Epithelial cell of proximal tubule (primary cell): ENCODE measurements at places on chromosomes 7 and 10.

GRCh38 chr7:128841171-128841690 lies 11.0 kb downstream of the FLNC start:
- DNase-seq = no peak

DNA sequence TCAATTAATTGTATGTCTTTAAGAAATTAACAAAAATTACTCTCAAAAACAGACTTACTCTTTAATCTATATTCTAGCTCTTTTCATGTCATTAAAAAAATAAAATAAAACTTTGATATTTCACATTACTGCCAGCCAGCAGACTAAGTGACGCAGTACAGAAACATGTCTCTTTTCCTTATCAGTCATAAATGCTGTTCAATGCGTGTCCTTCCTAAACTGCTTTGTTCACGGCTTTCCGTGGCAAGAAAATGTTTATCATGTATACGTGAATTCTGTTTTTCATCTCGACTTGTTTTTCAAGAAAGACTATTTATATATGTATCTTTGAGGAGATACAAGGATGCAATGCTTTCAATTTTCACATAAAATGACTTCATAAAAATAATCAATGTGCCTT lies 182.4 kb downstream of the DOCK4 start:
- DNase-seq = no peak

DNA sequence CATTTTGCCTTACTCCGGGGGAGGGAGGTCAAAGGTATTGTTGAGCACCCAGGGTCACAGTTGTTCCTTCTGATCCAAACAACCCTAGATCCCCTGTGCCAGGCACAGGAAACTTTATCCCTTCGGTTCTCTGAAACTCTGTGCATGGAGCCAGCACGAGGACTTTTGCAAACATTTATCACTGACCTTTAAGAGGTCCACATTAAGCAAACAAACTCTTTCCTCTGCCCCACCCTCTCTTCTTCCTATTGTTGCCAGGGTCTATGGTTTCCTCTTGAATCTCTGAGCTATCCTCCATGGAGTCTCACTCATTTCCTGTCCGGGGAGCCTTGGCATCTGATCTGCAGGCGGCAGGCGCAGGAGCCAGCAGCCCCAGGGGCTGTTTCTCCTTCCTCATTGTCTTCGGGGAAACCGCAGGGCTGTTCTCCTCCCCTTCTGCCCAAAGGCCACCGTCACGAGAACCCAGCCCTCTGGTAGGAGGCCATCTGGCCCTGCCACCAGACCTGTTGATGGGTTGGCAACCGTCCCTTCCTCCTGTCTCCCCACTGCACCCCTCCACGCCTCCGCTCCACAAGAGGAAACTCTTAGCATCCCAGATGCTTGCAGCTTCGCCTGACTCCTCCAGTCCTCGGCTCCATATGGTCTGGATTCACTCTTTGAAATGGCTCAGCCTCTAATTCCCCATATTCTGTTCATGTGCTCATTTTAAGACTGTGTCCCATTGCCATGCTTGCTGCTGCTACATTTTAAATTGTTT lies 327.3 kb upstream of the NRP1 start:
- DNase-seq = no peak

GRCh38 chr10:3467052-3467951 lies 294.7 kb upstream of the PITRM1 start:
- DNase-seq = peak; percentile 100

GRCh38 chr7:74657692-74658177 lies at the start of gene GTF2I:
GTF2I (plus strand) TSS chr7:74657718; CDS start chr7:74689129, 31,411 bp downstream.
- no peak for DNase-seq

GRCh38 chr10:126171555-126171954 lies 216.7 kb downstream of the ADAM12 start:
- no peak for DNase-seq

DNA sequence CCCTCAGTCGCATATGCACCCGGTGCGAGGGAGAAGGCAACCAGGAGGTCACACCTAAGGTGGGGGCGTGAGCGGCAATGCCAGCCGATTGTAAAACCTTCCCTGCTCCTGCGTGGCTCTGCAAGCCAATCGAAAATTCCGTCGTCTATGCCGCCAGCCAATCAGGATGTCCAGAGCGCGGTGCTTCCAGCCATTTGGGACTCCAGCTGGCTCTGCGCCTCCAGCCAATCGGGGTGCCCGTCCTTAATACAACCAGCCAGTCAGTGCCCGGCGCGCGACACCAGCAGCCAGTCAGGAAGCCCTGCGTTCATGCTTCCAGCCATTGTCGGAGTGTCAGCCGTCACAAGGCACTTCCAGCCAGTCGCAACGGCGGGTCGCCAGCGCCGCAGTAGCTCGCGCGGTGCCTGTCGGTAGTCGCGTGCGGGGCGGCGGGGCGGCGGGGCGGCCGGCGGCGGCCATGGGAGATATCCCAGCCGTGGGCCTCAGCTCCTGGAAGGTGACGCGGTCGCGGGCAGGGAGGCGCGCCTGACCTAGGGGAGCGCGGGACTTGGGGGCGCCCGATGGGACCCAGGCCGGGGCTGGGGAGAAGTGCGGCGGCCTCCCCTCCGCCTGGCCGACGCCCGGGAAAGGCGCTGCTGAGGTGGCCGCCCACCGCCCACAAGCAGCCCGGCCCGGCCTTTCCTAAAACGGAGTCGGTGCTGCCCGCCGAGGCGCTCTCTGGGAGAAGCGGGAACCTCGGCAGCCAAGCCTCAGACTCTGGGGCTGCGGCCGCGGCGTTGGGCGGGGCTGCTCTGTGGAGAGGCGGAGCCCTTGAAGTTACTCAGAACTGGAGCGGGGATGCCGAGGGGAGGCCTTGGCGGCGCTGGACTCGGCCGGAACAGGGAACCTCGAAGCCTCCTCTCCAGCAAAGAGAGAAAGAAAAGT lies at the start of gene AKR1E2:
Gene AKR1E2, plus strand, starts transcription at position 340 of the 924 bp plus-strand sequence. Its CDS starts 118 bp downstream, at position 458.
- DNase-seq = no peak

GRCh38 chr10:131946321-131946751 lies 35.4 kb downstream of the BNIP3 start:
- DNase-seq = no peak

DNA sequence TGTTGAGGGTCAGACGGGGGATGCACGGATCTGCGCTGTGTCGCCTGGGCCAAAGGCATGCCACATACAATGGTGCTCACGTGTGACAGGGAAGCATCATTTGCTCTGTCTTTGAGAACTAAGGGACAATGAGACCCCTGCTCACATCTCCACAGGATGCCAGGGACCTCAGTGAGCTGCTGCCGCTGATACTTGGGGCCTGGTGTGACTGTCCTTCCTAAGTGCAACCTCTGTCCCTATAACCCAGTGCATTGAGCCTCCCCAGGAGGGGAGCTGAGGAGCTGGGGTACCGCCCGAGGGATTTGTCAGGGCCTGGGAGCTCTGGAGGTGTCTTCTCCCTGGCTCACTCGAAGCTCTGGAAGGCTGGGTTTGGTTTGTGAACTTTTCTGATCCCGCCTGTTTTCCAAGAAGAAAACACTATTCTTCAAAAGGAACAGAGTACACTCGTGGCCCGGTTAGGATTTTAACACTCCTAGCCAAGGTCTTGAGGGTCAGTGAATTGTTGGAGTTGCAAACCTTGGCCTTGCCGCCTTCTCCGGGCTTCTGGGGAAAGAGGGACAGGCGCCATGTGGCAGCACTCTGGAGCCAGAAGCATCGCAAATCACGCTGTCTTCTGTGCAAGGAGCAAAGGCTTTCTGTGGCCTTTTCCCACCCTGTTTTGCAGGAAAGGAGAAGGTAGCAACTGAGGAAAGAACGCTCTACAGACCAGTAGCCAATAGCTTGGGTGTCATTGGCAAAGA lies 26.2 kb upstream of the CTBP2 start:
- DNase-seq = no peak

DNA sequence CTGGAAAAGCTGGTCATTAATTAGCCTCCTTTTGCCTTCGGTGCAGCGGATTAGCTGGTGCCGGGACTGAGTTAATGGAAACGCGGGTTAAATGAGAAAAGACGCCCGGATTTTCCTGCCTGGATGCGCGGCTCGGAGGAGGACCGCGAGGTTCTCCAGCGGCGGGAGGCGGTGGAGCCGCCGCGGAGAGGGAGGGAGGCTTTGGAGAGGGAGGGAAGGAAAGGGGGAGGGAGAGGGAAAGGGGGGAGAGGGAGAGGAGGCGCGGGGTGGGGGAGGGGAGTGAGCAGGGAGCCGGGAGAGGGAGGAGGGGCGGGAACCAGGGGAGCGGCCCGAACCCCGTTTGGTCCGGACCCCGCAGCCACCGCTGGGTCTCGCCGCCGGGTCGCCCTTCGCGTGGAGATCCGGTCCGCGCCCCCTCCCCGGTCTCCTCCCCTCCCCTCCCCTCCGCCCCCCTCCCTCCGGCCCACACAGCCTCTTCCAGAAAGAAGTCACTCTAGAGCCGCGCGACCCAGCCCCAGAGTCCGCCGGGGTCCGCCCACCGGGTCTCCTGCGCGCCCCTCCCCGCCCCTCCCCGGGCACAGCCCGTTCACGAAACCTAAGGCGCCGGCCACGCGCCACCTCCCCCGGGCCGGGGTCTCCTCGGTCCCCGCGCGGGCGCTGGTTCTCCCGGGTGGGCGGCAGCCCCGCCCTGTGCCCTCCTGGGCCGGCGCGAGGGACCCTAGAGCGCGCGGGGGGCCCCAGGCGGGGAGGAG lies 347.5 kb downstream of the DNAJB6 start:
- DNase-seq = no peak

- no peak for DNase-seq
Observed at GRCh38 chr7:121546632-121547543, 150.8 kb upstream of the FAM3C start.

DNA sequence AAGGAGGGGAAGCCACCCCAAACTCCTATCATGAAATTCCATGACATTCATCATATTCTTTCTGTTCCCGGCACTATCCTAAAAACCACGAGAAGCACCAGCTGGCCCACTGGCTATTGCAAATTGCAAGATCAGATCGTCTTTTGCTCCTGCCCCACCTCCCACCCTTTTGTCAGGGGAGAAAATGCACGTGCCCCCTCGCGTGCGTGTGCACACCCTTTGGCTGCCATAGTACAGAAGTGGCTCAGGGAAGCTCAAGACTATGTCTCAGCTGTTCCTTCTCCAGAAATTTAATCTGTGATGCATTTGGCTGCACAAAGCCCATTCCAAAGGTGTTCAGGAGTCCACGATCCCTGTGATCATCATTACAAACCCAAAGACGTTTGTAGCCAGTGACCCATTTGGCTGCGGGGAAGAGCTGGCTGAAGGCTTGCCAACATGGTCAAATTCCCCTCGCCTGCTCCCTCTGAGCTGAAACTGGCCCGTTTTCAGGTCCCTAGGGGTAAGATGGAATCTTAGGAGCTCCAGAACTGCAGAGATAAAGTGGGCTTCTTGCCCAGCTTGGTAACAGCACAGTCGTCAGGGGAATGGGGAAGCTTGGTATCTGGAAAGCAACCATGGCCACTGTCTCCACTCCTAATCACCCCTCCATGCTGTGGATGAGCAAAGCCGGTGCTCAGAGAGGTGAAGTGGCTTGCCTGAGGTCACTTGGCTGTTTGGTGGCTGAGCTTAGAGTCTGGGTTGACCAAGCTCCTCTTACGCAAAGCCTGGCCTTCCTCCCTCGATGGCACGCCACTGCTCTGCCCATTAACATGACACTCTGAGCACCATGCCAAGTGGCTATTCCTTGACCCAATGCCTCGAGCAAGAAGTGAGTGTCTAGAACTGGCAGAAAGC lies 155.4 kb downstream of the NEURL1 start:
- DNase-seq = no peak

DNA sequence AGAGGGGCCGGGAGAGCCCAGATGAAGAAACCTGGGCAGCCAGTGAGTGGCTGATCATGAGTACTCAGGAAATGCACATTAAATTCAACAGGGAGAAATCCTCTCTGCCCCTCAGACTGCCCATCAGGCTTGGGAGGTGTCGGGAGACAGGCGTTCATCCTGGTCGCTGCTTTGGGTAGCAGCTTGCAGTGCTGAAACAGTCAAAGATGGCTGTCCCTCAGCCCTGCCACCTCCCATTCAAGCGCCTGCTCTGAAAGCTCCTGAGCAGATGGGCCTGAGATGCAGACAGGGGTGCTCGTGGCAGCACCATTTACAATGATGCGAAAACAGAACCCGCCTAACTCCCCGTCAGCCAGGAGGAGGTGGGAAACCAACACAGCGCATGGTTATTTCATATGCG lies 3.6 kb upstream of the JAKMIP3 start:
- DNase-seq = no peak

- no peak for DNase-seq
Observed at GRCh38 chr10:45375101-45375500, 1.1 kb downstream of the ALOX5 start.

DNA sequence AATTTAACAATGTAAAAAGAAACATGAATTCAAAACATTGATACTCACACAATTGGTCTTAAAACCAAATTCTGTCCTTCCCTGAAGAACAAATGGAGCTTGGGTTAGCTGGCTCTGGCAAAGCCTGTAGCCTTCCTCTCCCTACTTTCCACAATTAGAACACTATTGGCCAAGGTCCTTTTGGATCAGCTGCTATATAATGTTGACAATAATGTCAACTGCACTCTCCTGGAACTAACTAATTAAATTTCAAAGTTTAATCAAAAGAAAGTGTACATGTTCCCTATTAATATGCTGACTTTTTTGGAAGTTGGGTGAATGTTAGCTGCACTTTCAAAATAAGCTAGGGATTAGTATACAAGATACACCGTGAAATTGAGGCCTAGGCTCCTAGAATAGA lies 440.1 kb upstream of the NFE2L3 start:
- no peak for DNase-seq

DNA sequence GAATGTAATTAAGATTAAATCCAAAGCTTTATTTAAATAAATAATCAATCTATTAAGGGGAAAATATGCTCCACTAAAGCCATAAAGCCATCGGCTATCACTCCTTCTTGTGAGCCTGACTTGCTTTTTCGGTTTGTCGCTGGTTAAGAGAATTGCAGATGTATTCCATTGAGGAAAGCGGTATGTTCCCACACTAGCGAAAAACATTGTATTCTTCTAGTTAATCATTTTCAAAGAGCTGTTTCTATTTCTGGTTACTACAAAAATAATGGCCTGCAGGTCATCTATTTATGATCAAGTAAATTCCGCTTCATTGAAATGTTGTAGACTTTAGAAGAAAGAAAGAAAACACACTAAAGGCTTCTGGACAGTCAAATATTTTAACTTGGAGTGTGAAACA lies 173.4 kb downstream of the CACNB2 start:
- DNase-seq = no peak

GRCh38 chr10:110208614-110209453 lies 1.4 kb downstream of the MXI1 start:
- DNase-seq = no peak

DNA sequence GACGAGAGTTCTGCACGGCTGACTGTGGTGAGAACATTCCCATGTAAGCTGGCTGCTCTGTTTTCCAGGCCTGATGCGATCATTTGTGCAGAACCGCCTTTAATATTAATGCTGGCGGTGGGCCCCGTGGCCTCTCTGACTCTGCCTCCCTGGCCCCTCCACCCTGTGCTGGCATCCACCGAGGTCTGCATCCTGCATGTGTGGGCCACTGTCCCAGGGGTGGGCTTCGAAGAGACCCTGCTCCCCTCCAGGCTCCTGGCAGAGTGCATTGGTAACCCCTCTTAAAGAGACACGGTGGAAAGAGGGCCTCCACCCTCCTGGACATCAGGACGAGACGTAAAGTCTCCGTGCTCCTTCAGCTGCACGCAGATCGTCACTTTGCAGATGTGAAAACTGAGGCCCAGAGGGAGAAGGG lies 67.3 kb upstream of the FAM20C start:
- DNase-seq = no peak

- DNase-seq = no peak
Observed at GRCh38 chr7:1149351-1149794, 10.6 kb downstream of the ZFAND2A start.

GRCh38 chr10:132729810-132730572 lies 56.0 kb downstream of the NKX6-2 start:
- DNase-seq = no peak

GRCh38 chr10:112583236-112583939 lies 136.4 kb downstream of the VTI1A start:
- DNase-seq = no peak
